HCT116 (cell line): ENCODE measurements at places on chromosomes 5 and 9.

- DNase-seq, result no peak
Observed at GRCh38 chr5:160657622-160658458, 194.2 kb downstream of the ATP10B start.

DNA sequence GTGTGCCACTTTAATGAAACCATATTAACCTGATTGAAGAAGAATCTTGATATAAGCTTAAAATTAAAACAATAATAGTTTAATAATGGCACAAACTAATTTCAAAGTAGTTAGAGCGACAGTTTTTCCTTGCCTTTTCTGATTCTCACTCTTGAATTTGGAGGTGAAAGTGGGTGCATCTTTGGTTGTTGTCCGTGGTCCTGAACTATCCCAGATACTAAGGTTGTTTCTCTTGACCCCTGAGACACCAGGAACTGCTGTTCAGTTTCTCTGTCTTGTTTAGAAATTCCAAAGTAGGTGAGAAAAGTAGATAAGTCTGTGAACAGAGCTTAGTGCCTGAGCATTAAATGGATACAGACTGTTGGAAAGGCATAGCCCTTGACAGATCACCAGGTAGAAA is 274.7 kb downstream of the FBXL7 start:
- DNase-seq, result no peak

DNA sequence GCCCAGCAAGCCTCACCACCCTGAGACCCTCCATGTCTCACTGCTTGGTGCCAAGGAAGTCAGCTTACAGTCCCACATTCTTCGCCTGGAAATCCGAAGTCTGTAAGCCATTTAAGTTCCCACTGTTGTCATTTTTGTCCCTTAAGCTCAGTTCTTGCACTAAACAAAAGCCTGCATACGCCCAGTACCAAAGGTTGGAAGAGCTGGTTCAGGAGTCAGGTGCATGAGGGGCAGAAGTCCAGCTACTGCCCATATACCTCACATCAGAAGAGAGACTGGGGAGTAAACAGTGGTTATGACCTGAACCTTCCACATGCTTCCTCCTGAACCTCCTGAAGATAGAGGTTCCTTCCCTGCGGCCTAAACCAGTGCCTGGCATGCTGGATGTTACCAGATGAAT is 146.0 kb downstream of the FRMD3 start:
- DNase-seq, result no peak

GRCh38 chr9:20314981-20315380 is 307.3 kb downstream of the MLLT3 start:
- no peak for DNase-seq

- DNase-seq, result no peak
Observed at GRCh38 chr5:81909677-81910076, 62.1 kb upstream of the ATG10 start.

DNA sequence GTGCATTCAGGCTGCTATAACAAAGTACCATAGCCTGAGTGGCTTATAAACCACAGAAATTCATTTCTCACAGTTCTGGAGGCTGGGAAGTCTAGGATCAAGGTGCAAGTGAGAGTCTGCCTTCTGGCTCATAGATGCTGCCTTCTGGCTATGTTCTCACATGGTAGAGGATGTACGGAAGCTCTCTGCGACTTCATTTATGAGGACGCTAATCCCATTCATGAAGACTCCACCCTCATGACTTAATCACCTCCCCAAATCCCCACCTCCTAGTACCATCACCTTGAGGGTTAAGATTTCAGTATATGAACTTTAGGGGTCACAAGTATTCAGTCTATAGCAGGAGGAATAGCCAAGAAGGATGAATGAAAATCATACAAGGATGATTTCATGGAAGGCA is 37.3 kb upstream of the KCNIP1 start:
- no peak for DNase-seq

- DNase-seq, result no peak
Observed at GRCh38 chr5:134878403-134878802, 4.2 kb downstream of the TXNDC15 start.

GRCh38 chr5:17042041-17042440 is 106.0 kb upstream of the MYO10 start:
- no peak for DNase-seq

DNA sequence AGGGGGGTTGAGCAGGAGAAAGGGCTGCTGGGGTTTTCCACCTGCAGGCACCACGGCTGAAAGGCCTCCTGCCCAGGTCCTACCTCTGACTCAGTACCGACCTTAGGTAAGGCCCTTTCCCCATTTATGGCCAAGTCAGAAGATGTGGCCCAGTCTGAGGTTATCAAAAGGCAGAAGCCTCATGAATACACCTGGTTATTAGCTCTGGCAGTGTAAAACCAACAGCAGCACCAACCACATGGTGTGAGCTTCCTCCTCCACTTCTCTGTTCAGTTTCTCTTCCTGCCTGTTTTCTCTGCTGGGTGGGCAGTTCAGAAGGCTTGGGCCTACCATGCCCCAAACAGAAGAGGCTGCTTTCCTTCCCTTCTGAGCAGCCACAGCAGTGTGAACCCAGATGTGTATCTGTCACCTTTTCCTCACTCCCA is 86.9 kb downstream of the UGCG start:
- DNase-seq, result no peak
